Stimulated activated CD4-positive, alpha-beta T cell treated with anti-CD3 and anti-CD28 coated beads, TNF-alpha, amount 100 ng/mL, for 24 hours (primary cell): ENCODE measurements at places on chromosomes 13 and 19.

- DNase-seq = no peak
Observed at GRCh38 chr13:71589032-71589431, 278.0 kb downstream of the DACH1 start.

GRCh38 chr13:49084961-49085360 lies 109.2 kb downstream of the FNDC3A start:
- no peak for DNase-seq

GRCh38 chr19:32165141-32165540 lies 180.3 kb upstream of the ZNF507 start:
- no peak for DNase-seq

- no peak for DNase-seq
Observed at GRCh38 chr19:47113850-47114651, 475 bp upstream of the ZC3H4 start.

DNA sequence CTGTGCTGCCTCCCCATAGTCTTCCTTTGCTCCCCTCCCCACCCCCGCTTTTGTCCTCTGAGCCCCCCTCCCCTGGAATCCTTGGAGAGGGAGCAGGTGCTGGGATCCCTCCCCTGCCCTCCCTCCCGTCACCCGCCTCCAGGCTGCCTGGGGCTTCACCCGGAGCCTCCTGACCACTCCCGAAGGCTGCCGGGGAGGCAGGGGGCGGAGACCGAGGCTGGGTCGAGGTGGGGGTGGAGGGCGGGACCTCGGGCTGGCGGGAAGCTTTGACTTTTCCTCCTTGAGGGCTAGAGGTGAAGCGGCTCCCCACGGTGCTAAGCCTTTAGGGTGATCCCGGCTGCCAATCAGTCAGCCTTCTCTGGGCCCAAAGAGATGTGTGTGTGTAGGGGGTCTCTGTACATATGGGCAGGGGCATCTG lies 1.5 kb downstream of the KMT5C start:
- peak; percentile 27 for DNase-seq

DNA sequence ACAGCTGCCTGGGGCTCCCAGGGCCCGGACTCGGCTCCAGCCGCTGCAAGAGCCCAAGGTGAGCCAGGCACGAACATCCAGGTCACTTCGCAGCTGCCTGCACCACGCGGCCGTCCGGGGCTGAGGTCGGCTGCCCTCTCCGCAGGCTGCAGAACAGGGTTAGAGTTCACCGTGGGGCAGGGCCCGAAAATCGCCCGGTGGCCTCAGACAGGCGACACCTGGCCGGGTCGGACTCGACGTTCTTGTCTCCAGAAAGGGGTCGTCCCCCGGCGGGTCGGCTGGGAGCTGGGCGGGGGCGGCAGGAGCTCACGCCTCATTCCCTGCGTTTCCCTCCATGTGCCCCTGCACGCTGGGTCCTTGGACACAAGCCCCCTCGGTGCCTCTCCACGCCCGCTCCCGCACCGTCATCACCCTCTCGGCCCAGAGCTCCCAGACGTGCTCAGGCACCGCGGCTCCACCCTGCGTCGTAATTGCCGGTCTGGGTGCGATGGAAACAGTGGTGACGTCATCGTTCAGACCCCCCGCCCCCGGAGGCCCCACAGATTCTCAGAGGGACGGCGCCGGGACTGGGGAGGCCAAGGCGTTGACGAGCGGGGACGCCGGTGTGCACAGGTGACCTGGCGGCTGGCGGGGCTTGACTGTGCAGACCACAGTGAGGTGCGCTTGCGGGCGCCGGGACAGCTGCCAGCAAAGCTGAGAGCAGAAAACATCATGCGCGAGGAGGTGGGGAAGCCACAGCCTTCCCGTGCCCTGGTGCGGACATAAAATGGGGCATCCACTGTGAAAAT lies 4.0 kb upstream of the GRIN3B start:
- no peak for DNase-seq

- no peak for DNase-seq
Observed at GRCh38 chr13:99982731-99983498, 1.3 kb downstream of the ZIC2 start.

GRCh38 chr13:97475011-97475410 lies 41.0 kb downstream of the RAP2A start:
- DNase-seq = no peak

DNA sequence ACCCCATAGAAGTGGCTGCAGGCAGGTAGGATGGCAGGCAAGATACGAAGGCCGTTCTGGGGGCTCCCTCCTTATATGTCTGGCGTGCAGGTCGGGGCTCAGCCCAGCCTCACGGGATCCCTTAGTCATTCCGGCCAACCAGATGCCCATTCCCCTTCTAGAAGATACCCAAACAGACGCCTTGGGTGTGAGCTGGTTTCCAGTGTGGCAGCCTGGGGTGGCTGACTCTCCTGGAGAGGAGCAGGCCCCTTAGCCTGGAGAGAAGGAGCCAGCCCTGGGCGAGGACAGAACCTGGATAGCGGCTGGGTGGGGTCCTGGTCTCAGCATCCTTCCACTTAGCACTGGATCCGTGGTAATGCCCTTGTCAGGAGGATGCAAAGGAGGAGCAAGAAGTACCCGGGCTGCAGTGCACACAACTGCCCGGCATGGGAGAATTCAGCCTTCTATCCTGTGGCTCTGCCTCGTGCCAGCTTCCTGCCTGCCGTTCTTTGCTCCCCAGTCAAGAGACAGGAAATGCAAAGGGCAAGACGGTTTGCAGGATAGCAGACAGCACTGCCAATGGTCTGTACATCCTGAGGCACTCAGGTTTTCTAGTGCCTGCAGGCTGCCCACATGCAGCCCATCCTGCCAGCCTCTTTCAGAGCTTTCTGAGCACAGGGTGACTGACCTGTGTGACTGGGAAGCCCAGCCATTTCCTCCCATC lies 56.7 kb upstream of the WASF3 start:
- DNase-seq = no peak

- no peak for DNase-seq
Observed at GRCh38 chr13:108460746-108461145, 168.7 kb upstream of the MYO16 start.

DNA sequence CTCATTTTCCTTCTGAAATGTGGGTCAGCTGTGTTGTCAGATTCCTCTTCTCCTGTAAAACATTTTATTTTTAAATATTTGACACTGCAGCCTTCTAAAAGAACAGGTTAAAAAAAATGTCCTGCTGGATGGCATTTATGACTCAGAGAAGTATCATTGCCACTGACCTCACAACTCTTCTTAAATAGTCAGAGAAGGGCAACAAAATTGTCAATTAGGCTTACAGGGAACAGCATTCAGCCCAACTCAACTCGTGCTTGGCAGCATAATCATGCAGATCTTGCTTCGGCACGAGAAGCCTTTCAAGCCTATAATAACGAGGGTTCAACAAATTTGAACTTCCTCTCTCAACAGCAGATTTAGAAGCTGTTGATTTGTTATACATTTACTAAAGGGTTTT lies 296.7 kb upstream of the DACH1 start:
- no peak for DNase-seq

DNA sequence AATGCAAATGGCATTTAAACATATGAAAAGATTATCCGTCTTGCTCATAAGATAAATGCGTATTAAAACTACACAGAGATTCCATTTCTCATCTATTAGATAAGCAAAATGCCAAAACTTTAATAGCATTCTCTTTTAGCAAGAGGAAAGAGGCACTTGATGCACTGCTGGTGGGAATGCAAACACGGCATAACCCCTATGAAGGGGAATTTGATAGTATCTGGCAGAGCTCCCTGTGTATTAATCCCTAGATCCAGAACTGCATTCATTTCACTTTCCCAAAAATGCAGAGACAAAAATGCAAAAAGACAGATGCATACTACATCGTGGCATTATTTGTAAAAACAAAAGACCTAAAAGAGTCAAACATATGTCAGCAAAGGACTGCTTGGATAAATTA lies 193.6 kb upstream of the STARD13 start:
- no peak for DNase-seq

DNA sequence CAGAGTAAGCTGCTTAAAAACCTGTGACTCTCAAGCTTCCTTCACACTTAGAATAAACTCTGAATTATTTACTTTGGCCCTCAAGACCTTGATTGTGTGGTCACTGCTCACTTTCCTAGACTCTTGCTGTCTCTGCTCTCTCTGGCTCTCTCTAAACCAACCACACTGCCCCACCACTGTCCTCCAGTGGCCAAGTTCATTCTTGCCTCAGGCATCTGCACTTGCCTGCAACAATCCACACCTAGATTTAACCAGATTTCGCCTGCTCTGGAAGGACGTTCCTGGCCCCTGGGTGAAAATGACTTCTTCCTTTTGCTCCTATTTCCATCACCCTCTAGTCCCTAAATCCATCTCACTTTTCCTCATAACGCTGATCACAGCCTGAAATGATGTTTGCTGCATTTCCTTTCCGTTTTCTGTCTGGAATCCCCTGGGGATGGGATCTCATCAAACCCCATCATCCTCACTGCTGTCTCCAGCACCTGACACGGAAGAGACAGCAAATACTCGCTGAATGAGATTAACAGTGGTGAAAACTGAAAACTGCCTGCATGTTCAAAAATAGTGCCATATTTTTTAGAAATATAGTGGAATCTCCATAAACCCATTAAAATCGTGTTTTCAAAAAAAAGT lies 232.6 kb downstream of the UQCRFS1 start:
- DNase-seq = no peak

DNA sequence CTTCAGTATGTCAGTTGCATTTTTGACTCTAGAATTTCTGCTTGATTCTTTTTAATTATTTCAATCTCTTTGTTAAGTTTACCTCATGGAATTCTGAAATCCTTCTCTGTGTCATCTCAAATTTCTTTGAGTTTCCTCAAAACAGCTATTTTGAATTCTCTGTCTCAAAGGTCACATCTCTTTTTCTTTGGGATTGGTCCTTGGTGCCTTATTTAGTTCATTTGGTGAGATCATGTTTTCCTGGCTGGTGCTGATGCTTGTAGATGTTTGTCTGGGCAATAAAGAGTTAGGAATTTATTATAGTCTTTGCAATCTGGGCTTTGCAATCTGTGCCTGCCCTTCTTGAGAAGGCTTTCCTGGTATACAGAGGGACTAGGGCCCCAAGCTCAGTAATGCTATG lies 18.5 kb upstream of the KBTBD7 start:
- no peak for DNase-seq

DNA sequence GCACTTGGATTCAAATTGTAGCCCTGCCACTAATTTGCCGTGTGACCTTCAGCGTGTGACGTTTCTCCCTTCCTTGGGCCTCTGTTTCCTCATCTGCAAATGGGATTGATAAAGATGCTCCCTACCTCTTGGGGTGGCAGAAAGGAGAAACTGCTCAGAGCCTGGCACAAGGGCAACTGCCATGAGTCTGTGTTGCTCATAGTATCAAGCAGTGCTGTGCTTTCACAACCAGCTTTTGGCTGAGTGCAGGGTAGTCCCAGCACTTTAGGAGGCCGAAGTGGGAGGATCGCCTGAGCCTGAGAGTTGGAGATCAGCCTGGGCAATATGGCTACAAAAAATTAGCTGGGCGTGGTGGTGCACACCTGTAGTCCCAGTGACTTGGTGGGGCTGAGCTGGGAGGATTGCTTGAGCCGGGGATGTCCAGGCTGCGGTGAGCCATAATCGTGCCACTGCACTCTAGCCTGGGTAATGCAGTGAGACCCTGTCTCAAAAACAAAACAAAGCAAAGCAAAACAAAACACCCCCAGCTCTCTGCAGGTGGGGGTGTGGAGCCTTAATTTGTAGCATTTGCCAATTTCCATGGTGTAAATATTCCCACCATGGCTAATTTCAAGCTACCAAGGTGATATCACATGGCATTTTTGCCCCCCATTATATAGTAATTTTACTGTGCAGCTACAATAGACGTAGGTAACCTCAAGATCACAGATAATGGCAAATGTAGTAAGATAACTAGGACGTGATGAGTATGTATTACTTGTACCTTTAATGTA lies 1.6 kb upstream of the MARK4 start:
- no peak for DNase-seq

DNA sequence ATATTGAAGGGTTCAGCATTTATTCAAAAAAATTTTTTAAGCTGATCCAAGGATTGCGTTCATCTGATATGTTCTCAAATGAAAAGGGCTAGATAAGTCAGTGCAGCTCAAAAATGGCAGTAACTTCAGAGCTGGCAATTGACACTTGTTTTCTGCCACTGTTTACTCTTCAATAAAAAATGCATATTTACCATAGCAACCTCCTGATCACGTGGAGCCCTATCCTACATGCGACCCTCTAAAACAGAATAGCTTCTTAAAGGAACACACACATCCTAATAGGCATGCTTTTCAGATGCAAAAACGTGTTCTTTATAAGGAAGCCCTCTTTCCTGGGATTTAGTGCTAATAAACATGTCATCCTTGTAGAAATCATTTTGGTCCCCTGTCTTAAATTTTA lies 150.2 kb downstream of the ZNF536 start:
- DNase-seq = no peak

DNA sequence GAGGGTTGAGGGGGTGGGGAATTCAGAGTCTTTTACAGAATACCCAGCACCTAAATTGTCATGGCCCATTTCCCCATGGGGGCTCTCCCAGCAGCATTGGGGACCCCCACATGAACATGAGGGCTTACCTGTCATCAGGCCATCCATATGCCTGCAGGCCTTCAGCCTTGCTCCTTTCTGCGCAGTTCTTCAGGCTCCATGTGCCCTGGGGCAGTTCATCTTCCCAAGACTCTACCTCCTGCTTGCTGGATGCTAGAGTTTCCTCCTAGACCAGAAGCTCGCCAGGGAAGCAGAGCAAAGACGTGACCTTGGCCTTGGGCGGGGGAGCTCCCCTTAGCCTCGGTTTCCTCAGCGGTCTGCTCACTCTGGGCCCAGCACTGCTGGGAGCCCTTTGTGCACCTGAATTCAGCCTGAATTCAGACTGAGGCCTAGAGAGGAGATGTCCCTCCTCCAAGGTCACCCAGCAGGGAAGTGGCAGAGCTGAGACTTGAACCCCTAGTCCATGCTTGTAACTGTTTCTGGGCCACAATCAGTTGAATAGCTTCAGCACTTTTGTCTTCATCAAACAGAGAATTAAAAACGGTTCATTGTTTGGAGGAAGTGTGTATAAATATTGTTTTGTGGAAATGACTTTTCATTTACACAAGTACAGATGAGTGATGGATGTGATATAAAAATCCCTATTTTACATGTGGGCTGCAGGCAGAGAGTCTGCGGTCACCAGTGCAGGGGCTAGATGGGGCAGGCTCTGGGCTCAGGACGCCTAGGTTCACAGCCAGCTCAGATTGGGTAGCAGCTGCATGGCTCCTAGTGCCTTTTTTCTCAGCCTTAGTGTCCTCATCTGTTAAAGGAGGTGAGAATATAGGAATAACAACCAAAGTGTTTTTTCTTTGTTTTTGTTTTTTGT lies 9.5 kb downstream of the PPP5C start:
- DNase-seq = no peak

GRCh38 chr13:32135056-32135390 lies 103.4 kb downstream of the FRY start:
- no peak for DNase-seq

DNA sequence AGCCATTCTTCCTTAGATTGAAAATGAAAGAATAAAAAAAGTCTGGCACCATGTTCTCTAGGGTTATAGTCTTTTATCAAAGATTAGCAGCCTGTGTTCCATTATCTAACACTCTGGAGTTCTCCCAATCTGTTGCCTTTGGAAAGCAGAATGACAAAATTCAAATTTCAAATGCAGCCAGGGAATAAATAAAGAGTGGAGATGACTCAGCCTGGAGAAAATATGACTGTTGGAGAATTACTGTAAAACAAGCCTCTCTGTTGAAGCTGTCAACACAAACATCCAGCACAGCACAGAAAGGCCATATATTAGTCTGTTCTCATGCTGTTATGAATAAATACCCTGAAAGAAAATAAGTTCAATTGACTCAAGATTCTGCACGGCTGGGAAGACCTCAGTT lies 650.5 kb upstream of the SLC10A2 start:
- no peak for DNase-seq

- DNase-seq = no peak
Observed at GRCh38 chr13:36783890-36784289, 35.1 kb upstream of the RFXAP start.
